Midbrain (tissue), 1 donor: ENCODE measurements at places on chromosomes 7 and 10.

- no peak for DNase-seq
These were observed 53.4 kb downstream of the FOXL3 start for GRCh38 chr7:343227-343822.

DNA sequence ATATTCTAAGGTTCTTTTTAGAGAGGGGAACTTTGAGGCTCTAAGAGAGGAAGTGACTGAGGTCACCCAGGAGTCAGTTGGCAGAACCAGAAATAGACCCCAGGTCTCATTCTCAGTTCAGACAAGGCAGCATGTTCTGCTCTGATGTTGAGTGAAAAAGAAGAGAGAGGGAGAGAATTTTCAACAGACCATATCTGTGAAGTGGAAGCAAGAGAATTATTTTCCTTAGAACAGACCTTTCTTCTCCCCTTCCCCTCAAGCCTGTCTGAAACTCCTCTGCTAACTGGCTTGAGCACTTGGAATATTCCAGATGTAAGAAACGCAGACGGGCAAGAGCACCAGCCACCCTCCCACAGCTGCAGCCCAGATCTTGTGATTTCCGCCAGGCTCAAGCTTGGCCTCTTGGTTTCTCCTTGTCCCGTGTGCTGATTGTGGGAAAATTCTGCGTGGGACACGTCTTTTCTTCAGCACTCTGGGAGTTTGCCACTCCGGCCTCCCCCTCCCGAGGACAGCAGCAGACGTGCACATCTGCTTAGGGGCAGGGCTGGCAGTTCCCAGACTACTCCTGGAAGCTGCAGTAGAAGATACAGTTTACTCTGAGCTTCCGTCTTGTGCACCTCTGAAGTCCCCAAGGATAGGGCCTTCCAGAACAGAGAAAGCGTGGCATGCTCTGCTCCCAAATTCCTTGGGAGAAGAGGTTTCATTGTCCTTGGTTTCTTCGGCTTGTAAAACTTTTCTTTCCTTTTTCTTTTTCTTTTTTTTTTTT is 22.7 kb upstream of the IKZF1 start:
- DNase-seq = no peak

GRCh38 chr10:44824607-44825006 is 86.5 kb upstream of the TMEM72 start:
- no peak for DNase-seq

DNA sequence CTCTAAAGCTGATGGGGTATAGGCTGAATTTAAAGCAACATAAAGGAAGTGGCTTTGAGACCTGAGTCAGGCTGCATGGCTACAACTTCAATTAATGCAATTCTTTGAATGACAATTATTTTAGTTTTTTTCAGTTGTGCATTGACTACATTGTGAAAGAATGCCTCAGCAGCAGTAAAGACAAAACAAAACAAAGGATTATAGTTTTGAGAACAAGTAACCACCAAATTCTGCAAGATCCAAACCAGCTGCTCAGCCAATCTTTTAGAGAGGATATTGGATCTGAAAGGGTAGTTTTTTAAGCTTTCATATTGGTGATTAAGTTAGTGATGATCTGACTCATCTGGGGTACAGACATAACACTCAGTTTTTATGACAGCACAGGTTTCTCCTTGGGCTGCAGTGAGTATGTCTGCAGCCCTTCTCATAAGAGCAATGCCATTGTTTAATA is 40.6 kb upstream of the ABCA13 start:
- DNase-seq = no peak

DNA sequence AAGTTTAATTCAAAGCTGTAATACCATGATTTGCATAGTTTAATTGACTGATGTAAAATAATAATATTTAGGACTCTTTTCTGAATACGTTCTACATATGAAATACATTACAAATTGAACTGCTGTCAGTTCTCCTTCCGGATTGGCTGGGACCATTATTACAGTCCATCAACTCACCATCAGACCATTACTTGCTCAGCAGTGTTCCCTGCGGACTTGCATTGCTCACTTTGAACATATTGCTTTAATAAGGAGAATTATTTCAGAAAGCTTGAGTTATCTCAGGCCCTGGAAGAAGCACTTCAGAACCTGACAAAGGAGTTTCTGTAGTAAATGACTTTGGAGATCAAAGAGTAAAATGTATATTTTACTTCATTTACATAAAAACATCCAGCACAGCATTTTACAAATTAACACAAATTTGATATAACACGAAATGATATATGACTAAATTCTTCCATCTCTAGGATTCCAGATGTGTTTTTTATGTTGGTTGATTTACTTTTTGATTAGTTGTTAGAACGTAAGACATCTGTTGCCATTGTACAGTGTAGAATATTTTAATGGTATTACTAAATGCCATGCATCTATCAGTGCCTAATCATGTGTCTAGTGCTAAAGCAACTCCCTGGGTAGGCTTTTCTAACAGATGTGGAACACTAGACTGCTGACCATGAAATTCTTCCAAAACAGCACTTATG is 418.5 kb upstream of the SEMA3A start:
- no peak for DNase-seq

DNA sequence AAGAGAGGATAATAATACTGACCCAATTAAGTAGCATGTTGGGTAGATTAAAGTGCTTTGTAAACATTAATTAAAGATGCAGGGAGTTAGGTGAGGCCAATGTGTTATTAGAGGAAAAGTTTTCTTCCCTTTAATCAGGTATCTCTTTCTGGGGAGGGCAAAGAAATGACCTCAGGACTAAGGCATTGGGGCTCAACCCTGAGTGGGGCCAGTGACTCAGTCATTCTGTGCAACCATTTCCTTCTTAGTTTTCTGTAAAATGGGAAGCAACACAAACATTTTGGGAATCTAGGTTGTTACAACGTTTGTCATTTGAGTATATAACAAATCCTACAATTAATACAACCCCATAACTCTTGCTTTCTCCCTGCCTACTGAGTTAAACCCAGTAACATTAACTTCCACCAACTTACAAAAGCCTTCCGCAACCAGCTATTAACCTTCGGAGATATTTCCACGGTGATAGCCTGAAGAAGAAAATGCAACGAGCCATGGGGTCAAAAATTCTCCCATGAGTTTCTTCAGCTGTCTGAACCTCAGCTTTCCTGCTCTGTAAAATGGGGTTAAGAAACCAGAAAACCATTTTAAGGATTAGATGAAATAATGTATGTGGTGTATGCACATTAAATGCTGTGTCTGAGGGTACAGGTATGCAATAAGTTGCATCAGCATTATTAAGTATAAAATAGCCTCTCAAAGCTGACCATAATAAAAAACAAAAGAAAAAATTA is 965 bp upstream of the PROSER2 start:
- no peak for DNase-seq
